ENCODE measurements at places on chromosomes 13 and 19. TPM values are rescaled to one million over a fixed set of nuclear protein-coding genes. Genes with fewer than 3 reads are reported as not detected.

DNA sequence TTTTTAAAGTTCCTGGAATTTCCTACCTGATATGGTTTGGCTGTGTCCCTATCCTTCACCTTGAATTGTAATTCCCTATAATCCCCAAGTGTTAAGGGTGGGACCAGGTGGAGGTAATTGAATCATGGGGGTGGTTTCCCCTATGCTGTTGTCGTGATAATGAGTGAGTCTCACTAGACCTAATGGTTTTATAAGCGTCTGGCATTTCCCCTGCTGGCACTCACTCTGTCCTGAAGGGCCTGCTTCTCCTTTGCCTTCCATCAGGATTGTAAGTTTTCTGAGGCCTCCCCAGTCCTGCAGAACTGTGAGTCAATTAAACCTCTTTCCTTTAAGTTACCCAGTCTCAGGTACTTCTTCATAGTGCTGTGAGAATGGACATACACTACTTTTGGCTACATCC lies 298.7 kb downstream of the HS6ST3 start:
- H3K27ac ChIP-seq: no peak overlapping the region
- H3K27me3 ChIP-seq: no peaks in the 10 kb centered on the region
- no peaks in the 10 kb centered on the region for H3K36me3 ChIP-seq
- DNase-seq: no peak
- H3K4me1 ChIP-seq: no peaks in the 10 kb centered on the region

DNA sequence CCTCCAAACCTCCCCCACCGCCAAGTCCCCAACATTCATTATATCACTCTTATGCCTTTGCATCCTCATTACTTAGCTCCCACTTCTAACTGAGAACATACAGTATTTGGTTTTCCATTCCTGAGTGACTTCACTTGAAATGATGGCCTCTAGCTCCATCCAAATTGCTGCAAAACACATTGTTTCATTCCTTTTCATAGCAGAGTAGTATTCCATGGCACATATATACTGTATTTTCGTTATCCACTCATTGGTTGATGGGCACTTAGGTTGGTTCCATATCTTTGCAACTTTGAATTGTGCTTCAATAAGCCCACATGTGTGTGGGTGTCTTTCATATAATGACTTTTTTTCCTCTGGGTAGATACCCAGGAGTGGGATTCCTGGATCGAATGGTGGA lies 233.1 kb downstream of the ZNF536 start:
- no peaks in the 10 kb centered on the region for H3K4me1 ChIP-seq
- no peak overlapping the region for H3K27ac ChIP-seq
- H3K27me3 ChIP-seq: no peaks in the 10 kb centered on the region
- no peak for DNase-seq
- no peak overlapping the region for H3K4me3 ChIP-seq

DNA sequence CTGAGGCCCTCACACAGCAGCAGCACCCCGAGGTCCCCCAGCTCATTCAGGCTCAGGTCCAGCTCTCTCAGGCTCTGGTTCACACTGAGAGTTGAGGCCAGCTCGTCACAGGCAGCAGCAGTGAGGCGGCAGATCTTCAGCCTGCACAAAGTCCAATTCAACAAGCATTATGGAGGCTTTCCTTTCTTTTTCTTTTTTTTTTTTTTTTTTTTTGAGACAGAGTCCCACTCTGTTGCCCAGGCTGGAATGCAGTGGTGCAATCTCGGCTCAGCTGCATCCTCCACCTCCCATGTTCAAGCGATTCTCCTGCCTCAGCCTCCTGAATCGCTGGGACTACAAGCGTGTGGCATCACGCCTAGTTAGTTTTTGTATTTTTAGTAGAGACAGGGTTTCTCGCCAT lies 22.9 kb downstream of the NLRP12 start:
- H3K27me3 ChIP-seq: no peaks in the 10 kb centered on the region
- H3K4me1 ChIP-seq: no peaks in the 10 kb centered on the region
- H3K4me3 ChIP-seq: no peak overlapping the region
- no peak overlapping the region for H3K27ac ChIP-seq

- no peaks in the 10 kb centered on the region for H3K27me3 ChIP-seq
- no peak overlapping the region for H3K4me3 ChIP-seq
- no peaks in the 10 kb centered on the region for H3K4me1 ChIP-seq
- H3K27ac ChIP-seq: no peak overlapping the region
Observed at GRCh38 chr19:3145909-3146676, 10.3 kb downstream of the GNA15 start.

- DNase-seq: no peak
- no peaks in the 10 kb centered on the region for H3K36me3 ChIP-seq
- H3K27ac ChIP-seq: no peak overlapping the region
- H3K27me3 ChIP-seq: no peaks in the 10 kb centered on the region
- peaks cover 7% of the 10 kb centered on the region for H3K4me1 ChIP-seq
Observed at GRCh38 chr13:44300895-44301638, 72.6 kb upstream of the SERP2 start.

DNA sequence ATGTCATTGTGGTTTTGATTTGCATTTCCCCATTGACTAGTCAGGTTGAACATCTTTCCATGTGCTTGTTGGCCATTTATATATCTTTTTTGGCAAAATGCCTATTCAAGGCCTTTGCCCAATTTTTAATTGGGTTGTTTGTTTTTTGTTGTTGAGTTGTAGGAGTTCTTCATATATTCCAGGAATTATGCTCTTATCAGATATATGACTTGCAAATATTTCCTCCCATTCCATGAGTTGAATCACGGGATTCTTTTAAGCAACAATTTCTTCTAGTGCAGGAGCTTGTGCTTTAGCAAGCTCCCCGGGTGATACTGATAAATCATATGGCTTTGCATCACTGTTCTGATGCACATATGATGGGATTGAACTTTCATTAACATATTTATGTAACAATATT lies 47.0 kb upstream of the FLT1 start:
- no peak overlapping the region for H3K4me3 ChIP-seq
- no peaks in the 10 kb centered on the region for H3K36me3 ChIP-seq
- DNase-seq: no peak
- H3K27ac ChIP-seq: no peak overlapping the region
- H3K27me3 ChIP-seq: no peaks in the 10 kb centered on the region

DNA sequence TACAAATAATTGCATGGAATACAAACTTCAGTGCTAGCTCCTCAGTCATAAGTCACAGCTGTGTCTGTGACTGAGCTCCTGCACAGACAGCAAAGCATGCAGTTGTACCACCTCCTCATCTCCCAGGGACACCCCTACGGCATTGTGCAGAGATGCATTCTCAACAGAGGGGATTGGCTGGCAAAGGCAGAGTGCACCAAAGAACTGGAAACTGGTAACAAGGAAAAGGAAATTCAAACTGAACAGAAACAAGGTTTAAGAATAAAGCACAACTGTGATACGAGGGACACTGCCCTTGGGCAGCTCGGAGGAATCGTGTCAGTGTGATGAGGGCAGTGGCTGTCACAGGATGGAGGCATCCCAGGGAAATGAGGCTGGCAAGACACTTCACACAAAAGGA lies 126.1 kb upstream of the SOX1 start:
- H3K36me3 ChIP-seq: no peaks in the 10 kb centered on the region
- no peak for DNase-seq
- H3K27me3 ChIP-seq: no peaks in the 10 kb centered on the region
- no peaks in the 10 kb centered on the region for H3K4me1 ChIP-seq

DNA sequence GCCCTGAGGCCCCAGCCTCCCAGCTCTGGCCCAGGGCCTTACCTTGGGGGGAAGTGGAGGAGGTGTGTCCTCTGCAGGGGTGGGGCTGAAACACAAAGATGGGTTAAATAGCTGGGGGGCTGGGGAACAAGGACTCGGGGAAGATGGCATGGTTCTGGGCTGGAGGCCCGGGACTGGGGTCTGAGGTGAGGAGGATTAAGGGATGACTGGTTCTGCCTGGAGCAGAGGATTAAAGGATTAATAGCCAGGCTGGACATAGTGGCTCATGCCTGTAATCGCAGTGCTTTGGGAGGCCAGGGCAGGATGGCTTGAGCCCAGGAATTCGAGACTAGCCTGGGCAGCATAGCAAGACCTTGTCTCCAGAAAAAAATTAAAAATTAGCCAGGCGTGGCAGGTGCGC lies 11.6 kb downstream of the MAP4K1 start:
- H3K36me3 ChIP-seq: no peaks in the 10 kb centered on the region
- H3K27me3 ChIP-seq: no peaks in the 10 kb centered on the region
- no peak overlapping the region for H3K27ac ChIP-seq

DNA sequence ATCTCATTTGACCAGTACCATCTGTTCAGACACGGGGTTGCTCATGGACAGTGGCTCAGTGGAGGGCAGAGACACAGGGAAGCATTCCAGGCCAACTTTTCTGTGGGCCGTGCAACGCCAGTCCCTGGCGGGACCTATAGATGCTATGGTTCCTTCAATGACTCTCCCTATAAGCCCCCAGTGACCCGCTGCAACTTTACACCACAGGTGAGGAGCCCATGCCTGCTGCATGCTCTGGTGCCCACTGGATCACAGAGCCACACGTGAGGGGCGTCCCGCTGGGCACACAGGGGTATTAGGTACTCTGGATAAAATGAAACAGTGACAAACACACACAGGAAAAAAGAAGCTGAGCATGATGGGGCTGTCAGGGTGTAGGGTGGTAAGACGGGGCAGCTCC lies 34.3 kb downstream of the LAIR2 start:
- no peak overlapping the region for H3K4me3 ChIP-seq
- H3K27me3 ChIP-seq: no peaks in the 10 kb centered on the region
- DNase-seq: no peak
- no peaks in the 10 kb centered on the region for H3K4me1 ChIP-seq
- no peaks in the 10 kb centered on the region for H3K36me3 ChIP-seq

DNA sequence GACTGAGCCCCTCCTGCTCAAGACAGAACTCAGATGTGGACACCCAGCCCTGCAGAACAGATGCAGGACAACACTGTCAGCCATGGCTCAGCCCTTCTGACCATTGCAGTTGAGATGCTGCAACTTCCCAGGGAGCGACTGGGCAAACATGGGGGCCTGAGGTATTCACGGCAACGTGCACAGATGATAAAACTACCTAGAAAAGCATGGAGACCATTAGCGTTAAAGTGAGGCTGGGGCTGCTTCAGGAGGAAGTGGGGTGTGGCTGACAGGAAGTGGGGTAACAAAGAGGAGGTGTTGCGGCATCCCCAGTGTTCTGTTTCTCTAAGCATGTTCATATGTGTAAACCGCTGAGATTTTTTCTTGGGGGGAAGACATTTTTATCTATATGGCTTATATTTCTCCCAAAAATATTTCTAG lies 1.3 kb upstream of the SIGLEC9 start:
- no peaks in the 10 kb centered on the region for H3K27me3 ChIP-seq
- H3K4me1 ChIP-seq: no peaks in the 10 kb centered on the region
- DNase-seq: no peak
- no peak overlapping the region for H3K4me3 ChIP-seq

GRCh38 chr19:13195678-13196077 lies 45.5 kb downstream of the IER2 start:
- peak; percentile 80 for DNase-seq
- peaks cover 7% of the 10 kb centered on the region for H3K4me1 ChIP-seq
- no peaks in the 10 kb centered on the region for H3K27me3 ChIP-seq
- no peak overlapping the region for H3K27ac ChIP-seq
- H3K36me3 ChIP-seq: no peaks in the 10 kb centered on the region

GRCh38 chr19:46221981-46222610 lies 7.4 kb upstream of the IGFL1 start:
- no peaks in the 10 kb centered on the region for H3K4me1 ChIP-seq
- no peak for DNase-seq
- no peak overlapping the region for H3K27ac ChIP-seq
- H3K4me3 ChIP-seq: no peak overlapping the region
- H3K36me3 ChIP-seq: no peaks in the 10 kb centered on the region

- no peaks in the 10 kb centered on the region for H3K27me3 ChIP-seq
- no peak overlapping the region for H3K27ac ChIP-seq
- no peak for DNase-seq
- no peaks in the 10 kb centered on the region for H3K36me3 ChIP-seq
- H3K4me1 ChIP-seq: no peaks in the 10 kb centered on the region
Observed at GRCh38 chr13:51278426-51279130, 56.4 kb downstream of the FAM124A start.

GRCh38 chr19:32691952-32692726 lies 518 bp downstream of the NUDT19 start:
- peaks cover 24% of the 10 kb centered on the region for H3K4me1 ChIP-seq
- peak overlapping the region; percentile 86 for H3K27ac ChIP-seq
- DNase-seq: peak; percentile 60
- H3K27me3 ChIP-seq: no peaks in the 10 kb centered on the region
- H3K36me3 ChIP-seq: no peaks in the 10 kb centered on the region

DNA sequence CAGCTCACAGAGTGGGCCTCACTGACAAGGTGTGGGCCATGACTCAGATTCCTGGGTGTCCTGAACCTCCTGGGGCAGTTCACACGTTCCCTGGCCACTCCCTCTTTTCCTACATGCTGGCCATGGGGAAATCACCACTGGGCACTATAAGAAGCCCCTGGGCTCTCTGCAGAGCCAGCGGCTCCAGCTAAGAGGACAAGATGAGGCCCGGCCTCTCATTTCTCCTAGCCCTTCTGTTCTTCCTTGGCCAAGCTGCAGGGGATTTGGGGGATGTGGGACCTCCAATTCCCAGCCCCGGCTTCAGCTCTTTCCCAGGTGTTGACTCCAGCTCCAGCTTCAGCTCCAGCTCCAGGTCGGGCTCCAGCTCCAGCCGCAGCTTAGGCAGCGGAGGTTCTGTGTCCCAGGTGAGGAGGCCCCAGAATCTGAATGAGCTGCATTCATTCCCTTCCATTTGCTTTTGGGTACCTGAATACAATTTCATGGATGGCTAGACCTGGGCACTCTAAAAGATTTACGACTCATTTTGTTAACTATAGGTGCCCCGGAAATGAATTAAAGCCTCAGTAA lies at the start of gene OLFM4:
TSS of gene OLFM4 (plus strand) at position 177 of the 567 bp plus-strand sequence. CDS start at position 201, 24 bp downstream.
- no peaks in the 10 kb centered on the region for H3K36me3 ChIP-seq
- H3K4me1 ChIP-seq: no peaks in the 10 kb centered on the region
- H3K4me3 ChIP-seq: peak within 1 kb of the TSS; percentile 8
- H3K27me3 ChIP-seq: no peaks in the 10 kb centered on the region
- H3K27ac ChIP-seq: peak within 1 kb of the TSS; percentile 18

- H3K4me3 ChIP-seq: no peak overlapping the region
- peak overlapping the region; percentile 28 for H3K27ac ChIP-seq
- H3K4me1 ChIP-seq: no peaks in the 10 kb centered on the region
- no peaks in the 10 kb centered on the region for H3K36me3 ChIP-seq
- no peak for DNase-seq
- H3K27me3 ChIP-seq: no peaks in the 10 kb centered on the region
Observed at GRCh38 chr13:92460479-92460878, 766.1 kb upstream of the GPC6 start.

Gene NRTN
- 2.9 TPM for total RNA-seq

Gene FPR3
- total RNA-seq: 7.1 TPM

Gene C1QTNF9
- total RNA-seq: not detected

Gene TPTE2
- not detected for total RNA-seq

Gene ZNF708
- 6.0 TPM for total RNA-seq

Gene SOHLH2
- total RNA-seq: 0.32 TPM

Gene CACNG8
- 0.03 TPM for total RNA-seq

Gene TLE6
- 2.9 TPM for total RNA-seq

Gene GTF2F1
- total RNA-seq: 58.2 TPM

Data from colonic mucosa (tissue), 4 donors.